NCI-H2081 (cell line): ENCODE measurements at places on chromosomes 7 and 10.

DNA sequence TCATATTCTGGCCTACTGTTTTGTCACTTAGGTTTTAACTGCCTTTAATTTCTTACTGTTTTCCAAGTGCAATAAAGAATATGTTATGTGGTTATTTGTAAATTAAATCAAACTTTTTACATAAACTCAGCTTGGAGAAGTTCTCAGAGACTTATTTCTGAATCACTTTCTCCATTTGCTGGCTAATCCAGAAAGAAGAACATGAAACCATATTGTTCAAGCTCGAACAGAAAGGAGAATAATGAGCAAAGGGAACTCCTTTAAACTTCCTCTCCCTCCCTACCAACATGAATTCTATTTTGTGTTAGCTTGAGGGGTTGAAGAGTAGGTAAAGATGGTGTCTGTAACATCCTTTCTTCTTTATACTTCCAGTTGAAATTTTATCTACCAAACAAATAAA lies 52.3 kb downstream of the SHTN1 start:
- DNase-seq = no peak

- DNase-seq = no peak
Measured at GRCh38 chr7:53209129-53209528, 173.7 kb downstream of the POM121L12 start.

GRCh38 chr7:81645435-81645834 lies 124.4 kb downstream of the HGF start:
- no peak for DNase-seq

DNA sequence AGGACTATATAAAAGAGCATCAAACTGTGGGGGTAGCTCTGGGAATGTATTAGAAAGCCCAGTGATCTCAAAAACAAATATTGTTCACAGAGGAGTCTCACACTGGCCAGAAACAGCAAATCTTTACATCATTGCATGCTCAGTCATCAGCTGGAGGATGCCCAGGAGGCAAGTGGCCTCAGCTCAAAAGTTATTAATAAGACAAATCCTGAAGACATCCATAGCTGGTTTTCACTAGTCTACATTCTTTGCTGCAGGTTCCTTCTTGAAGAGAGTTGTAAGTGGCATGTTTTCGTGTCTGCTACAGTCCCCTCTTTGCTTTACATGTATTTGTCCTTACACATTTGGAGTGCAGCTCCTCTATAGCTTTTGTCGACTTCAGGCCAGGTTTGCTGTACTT lies 8.6 kb upstream of the CCDC7 start:
- DNase-seq = no peak

GRCh38 chr10:87635498-87636312 lies 24.0 kb upstream of the PAPSS2 start:
- DNase-seq = no peak

- DNase-seq = peak; percentile 32
Measured at GRCh38 chr10:87750001-87750671, 67.9 kb downstream of the ATAD1 start.

- no peak for DNase-seq
Measured at GRCh38 chr7:38020121-38020785, 99.8 kb downstream of the EPDR1 start.

DNA sequence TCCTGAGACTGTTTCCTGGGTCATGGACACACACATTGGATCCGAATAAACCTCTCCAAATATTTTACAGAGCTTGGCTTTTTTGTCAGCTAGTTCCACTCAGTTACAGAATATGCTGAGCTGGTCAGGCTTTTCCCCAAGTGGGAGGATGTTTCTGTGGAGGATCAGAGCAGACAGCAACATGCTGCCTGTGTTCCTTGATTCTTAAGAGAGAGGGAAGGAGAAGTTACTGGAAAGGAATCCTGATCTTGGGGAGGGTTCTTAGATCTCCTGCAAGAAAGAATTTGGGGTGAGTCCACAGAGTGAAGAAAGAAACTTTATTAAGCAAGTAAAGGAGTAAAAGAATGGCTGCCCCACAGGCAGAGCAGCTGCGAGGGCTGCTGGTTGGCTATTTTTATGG lies 76.8 kb upstream of the RPA3 start:
- DNase-seq = no peak

- peak; percentile 60 for DNase-seq
Measured at GRCh38 chr7:128405471-128406313, 4.1 kb downstream of the IMPDH1 start.

- DNase-seq = no peak
Measured at GRCh38 chr7:34043461-34044305, 138.3 kb downstream of the BMPER start.

GRCh38 chr7:128398016-128398840 lies 11.6 kb downstream of the IMPDH1 start:
- DNase-seq = peak; percentile 18

DNA sequence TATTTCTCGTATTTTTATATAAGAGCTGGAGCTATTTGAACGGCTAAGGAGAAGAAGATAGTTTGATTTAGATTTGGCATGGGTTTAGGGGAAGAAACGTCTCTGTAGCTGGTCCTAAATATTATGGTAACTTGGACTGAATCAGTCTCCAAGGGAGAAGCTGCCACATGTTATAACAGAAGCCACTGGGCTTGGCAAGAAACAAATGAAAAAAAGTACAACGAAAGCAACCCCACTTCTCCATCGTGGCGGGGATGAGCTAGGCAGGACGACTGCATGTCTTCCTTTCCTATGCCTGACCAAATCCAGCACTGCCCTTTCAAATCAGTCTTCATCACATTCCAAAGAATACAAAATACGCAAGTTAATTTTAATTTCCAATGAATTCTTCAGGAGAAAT lies 196.7 kb upstream of the KLF14 start:
- no peak for DNase-seq

DNA sequence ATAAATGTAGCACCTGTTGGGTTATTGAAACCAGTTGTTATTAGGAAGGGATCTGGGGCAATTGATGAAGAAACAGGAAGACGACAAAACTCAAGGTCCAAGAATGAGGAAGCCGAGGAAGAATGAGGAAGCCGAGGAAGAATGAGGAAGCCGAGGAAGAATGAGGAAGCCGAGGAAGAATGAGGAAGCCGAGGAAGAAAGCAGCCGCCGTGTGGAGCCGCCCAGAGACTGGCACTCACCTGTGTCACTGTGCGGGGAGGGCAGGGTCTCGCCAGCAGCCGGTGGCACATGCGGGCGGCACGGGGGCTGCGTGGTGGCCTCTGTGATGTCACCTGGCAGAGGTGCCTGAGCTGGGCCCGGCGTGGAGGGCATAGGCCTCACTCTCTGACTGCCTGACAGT lies 71.1 kb upstream of the CFAP46 start:
- DNase-seq = no peak

- no peak for DNase-seq
Measured at GRCh38 chr7:129782818-129783583, 169.8 kb downstream of the UBE2H start.

DNA sequence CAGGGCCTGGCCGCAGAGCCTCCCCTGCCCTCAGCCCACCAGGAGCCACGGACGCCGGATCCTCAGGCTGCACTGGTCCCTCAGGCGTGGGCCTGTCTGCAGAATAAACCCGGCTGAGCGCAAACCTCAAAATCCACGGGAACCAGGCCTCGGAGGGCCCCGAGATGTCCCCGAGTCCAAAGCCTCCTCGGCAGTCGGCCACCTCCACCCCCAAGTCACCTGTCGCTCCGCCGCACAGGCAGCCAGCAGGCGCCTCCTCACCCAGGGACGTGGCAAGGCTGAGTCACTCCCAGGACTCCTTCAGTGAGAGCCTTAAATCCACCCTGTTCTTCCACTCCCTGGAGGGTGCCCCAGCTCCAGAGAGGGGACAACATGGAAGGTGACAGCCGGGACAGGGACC lies 33.2 kb downstream of the STK32C start:
- no peak for DNase-seq

GRCh38 chr10:108014902-108015177 lies 850.3 kb upstream of the SORCS1 start:
- DNase-seq = no peak

GRCh38 chr7:85237721-85238120 lies 50.9 kb upstream of the SEMA3D start:
- DNase-seq = no peak

DNA sequence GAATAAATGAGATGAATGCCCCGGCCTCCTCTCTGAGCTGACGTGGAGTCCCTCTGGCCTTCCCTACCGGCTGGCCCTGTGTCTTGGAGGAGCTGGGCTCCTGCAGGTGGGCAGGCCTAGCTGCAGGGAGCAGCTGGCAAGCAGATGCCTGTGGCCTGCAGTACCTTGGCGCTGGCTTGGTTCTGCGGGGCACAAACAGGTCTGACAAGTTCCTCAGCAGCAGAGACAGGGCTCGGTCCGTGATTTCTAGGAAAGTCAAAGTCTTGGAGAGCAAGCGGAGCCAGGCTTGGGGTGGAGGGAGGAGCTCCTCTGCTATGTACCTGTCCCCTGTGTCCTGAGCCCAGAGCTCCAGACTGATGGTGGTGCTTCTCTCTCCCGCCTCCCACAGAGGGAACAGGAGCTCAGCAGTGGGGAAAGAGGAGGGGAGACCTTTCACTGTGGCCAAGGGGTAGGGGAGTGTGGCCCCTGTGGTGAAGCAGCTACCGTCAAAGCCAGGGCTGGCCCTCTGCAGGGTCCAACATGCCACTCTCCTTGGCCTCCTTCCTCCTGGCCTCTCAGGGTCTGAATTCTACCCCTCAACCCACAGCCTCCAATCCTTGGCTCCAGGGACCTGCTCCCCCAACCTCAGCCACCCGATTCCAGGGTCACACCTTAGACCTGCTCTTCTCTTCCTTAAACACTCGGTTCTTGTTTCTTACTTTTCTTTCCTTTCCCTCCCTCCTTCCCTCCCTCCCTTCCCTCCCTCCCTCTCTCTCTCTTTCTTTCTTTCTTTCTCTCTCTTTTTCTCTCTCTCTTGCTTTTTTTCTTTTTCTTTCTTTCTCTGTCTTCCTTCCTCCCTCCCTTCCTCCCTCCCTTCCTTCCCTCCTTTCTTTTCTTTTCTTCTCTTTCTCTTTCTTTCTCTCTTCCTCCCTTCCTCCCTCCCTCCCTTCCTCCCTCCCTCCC lies 20.1 kb downstream of the MYL10 start:
- no peak for DNase-seq

GRCh38 chr10:130762491-130762890 lies 549.0 kb downstream of the TCERG1L start:
- no peak for DNase-seq

DNA sequence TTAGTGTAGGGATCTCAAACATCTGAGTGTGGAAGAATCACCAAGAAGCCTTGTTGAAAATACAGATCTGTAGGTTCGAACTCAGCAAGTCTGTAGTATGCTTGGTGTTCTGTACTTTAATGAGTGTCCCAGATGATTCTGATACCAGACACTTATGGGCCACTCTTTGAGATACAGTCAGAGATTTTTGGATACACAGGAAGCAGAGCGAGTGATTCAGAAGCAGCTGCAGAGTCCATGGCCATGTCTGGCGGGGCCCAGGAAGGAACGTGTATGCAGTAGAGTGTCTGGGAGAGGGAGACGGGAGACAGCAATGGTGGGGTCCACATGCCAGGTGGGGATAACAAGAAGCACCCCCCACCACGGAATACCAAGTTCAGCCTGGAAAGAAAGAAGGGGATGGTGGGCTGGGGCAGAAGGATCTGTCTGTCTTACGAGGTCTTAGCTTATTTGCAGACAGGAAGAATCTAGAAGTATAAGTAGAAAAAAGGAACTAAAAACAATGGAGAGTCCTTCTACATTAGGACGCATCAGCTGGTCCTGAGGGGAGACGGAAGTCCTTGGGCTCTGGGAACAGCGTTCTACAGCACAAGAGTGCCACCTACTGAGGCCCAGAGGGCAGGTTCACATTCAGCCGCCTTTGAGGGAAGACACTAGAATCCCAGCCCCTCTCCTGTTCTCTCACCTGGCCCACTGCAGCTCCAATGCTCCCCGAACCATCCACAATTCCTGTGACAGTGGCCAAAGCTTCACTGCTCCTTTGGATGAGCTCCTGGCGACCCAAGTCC lies 55.4 kb downstream of the SLC37A3 start:
- DNase-seq = peak; percentile 50

DNA sequence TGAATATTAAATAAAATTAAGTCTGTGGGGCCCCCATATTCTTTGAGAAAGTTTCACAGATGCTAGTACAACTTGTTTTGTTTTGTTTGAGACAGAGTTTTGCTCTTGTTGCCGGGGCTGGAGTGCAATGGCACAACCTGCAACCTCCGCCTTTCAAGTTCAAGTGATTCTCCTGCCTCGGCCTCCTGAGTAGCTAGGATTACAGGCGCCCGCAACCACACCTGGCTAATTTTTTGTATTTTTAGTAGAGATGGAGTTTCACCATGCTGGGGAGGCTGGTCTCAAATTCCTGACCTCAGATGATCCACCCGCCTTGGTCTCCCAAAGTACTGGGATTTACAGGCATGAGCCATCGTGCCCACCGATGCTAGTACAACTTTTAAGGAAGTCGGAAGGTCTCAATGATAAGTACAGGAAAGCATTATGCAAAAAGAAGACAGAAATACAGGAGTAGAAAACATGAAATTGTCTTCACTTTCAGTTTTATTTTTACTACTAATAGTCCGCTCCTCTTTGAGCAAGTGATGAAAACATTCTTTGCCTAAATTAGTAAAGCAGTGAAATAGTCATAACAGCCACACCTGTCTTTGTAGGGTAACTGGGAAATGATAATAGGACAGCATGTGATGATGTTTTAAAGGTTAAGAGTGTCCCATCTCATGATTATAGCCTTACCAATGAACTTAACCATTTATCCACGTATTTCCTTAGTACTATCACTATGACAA lies 147.5 kb downstream of the SEMA3D start:
- DNase-seq = no peak

DNA sequence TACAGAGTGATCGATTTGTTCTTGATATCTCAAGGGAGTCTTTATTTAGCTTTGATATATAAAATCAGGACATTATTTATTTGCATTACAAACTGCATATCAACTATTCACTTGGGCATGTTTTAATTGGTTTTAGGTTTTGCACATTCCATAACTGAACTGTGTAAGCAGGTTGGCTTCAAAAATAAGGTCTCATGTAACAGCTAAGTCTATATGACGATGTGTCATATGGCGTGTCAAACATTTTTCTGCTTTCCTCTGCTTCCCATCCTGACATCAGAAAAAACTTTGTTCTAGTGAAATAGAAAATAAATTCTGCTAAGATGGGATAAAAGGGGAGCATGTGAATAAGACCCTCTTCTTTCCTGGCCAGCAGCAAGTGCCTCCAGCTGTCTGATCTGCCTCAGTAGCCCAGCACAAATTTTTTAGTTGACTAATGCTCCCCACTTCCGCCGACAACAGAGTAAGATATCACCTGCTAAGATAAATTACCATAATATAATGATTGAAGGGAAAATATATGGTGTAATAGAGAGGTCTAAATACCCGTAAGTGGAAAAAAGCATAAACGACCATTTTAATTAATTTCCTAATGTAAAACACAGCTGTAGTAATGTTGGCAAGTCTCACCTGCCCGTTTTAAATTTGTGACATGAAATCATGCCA lies 180.5 kb downstream of the TAX1BP1 start:
- no peak for DNase-seq
